ENCODE measurements at places on chromosomes 12 and 14.

GRCh38 chr12:128932521-128932920 lies 79.2 kb downstream of the GLT1D1 start:
- DNase-seq, result no peak

GRCh38 chr12:1851151-1851701 lies 30.9 kb downstream of the LRTM2 start:
- no peak for DNase-seq

- DNase-seq, result no peak
Measured at GRCh38 chr14:100577321-100577985, 9.8 kb downstream of the BEGAIN start.

DNA sequence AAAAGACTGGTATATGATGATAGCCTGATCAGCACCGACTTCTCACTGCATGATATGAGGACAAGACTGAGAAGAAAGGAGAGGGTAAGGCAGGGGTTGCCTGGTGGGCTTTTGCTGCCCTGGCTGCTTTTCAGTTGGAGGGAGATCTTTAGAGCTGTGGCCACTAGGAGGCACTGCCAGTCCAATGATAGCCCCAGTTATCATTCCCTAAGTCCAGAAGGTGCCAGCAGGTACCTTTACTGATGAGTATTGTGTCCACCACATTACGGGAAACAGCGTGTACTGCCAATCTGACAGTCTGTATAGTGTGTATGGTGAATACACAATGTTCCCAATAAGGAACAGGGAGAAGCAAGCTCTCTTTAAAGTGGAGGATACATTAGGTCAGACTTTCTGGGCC lies 55.8 kb upstream of the CCDC175 start:
- no peak for DNase-seq

DNA sequence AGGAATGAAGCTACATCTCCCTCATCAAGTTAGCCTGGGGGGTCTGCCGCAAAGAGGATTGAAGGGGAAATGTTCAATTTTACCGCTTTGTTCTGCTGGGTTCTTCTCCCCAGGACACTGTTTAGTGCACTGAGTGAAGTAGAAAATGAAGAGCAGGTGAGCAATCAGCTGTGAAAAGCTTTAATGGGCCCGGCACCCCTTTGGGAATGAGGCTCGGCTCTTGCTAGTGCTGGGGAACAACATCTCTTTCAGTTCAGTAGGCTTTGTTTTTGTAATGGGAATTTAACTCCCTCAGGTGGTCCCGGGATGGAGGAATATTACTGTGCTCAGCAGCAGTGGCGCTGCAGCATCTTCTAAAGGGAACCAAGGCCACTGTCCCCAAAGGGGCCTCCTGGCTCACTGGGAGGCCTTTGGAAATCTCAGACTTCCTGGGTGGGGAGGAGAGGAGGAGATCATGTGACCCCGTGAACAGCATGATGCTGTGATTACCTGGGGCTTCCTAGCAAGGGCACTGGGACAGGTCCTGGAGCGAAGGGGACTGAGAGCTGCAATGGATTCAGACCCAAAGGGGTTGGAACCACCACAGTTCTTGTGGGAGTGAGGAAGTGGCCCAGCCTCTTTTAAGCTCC lies 85.2 kb upstream of the MAX start:
- DNase-seq, result no peak

DNA sequence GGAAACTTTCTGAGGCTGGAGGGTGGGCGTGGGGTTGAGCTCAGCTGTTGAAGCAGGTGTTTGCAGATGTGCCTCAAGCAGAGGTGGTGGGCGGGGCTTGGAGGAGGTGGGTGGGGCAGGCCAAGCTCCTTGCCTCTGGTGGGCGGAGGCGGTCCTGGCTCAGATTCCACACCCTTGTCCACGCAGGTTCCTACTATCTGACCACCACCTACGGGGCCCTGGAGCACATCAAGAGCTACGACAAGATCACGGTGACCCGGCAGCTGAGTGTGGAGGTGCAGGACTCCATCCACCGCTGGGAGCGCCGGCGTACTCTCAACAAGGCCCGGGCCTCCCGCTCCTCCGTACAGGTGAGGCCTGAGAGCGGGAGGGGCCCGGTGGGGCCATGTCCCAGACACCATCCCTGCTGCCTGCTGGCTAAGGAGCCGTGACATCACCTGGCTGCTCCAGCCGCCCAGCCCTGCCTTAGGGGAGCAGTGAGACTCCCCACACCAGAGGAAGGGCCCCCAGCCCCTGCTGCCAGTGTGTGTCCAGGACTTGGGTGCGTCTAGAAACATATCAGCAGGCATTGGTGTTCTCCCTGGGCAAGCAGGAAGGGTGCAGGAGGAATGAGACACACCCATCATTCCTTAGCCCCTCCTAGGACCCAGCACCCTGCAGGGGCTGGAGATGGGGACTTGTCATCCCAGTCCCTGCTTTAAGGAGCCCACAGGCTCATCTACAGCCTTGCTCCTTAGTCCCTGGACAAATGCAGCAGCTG lies 63.4 kb downstream of the LGMN start:
- DNase-seq, result no peak

GRCh38 chr12:121279507-121279915 lies 17.0 kb downstream of the CAMKK2 start:
- no peak for DNase-seq

- peak; percentile 42 for DNase-seq
Measured at GRCh38 chr14:106831322-106831720, 1304.9 kb downstream of the TMEM121 start.

DNA sequence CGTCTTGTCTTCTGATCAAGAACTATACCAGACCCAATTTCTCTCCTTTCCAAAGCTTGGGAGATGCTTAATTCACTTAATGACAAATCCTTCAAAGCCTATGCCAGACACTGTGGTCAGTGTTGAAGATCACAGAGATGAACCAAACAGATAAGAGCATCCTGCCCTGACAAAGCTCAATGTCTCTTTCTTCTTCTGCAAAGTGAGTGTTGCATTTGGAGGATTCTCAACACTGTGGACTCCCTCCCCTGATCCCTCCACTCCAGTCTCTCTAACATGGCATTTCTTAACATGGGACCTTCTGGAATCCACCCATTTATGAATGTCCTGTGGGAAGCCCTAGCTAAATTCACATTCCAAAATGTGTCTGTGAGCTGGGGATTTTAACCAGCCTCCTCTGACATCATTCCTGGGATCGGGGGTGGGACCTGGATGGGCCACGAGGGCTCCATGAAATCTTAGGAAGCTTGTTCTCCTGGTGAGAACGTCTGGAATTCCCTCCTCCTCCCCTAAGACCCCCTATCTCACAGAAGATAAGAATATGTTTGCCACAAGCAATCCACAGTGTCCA lies 20.3 kb downstream of the SYNE3 start:
- DNase-seq, result no peak

DNA sequence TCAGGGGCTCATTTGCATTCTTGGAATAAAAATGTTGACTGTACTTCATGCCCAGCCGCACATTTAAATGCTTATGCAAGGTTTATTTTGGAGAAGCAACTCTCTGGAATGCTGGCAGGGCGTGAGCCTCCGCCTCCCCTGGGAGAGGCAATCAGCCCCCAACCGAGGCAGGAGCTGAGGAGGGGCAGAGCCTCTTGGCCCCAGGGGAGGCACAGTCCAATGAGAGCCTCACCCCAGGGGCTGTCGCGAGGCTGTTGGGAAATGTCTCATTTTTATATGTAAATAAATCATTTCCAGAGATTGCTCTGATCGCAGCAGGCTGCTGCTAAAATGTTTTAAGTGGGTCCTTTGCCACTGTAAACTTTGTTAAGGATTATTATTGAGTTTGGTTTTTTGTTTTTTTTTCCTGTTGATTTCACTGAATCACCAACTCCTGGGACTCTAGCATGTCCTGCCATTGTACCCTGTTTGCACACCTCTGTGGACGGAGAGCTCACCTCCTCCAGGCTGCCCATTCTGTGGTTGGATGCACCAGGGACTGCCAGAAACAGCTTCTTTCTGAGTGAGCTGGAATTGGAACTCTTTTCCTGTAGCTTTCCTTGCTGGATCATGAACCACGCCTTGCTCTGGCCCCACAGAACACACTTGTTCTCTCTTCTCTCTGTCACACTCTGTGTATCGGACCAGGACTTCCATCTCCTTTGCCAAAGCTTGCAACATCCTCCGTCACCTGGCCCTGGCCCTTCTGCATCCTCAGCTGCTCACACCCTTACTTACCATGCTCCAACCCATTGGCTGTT lies 46.9 kb upstream of the FAM181A start:
- DNase-seq, result no peak

DNA sequence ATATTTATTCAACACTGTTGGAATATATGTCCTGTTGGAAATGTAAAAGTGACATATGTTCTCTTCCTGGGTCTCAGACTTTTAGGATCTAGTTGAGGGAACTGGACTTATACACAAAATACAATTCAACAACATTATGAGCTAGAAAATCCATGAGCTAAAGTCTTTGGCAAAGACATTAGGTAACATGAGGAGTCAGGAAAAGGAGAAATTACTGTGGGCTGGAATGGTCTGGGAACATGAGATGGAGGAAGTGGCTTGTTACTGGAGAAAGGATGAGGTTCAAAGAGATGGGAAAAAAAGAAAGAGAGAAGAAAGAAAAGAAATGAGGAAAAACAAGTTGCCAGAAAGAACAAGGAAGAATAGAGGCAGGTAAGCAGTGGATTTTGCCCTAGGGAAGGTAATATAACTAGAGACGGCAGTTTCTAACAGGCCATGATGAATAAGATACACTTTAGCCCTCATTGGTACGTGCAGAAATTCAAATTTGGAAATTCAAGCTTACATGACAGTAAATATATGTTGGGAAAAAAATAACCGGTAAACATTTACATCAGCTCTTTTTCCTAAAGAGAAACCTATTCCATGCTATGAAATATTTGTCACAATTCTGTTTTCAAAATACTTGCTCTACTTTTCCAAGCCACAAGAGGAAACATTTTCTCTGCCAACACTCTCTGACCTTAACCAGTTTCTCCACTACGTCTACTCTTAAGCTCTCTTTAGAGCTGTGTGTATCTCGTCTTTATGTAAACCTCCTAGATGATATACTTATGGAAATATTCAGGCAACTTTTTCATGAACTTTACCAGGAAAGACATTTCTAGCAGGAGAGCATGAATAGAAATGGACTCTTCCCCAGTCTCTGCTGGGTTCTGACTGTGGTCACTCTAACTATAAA lies 268.8 kb upstream of the BTG1 start:
- DNase-seq, result no peak

DNA sequence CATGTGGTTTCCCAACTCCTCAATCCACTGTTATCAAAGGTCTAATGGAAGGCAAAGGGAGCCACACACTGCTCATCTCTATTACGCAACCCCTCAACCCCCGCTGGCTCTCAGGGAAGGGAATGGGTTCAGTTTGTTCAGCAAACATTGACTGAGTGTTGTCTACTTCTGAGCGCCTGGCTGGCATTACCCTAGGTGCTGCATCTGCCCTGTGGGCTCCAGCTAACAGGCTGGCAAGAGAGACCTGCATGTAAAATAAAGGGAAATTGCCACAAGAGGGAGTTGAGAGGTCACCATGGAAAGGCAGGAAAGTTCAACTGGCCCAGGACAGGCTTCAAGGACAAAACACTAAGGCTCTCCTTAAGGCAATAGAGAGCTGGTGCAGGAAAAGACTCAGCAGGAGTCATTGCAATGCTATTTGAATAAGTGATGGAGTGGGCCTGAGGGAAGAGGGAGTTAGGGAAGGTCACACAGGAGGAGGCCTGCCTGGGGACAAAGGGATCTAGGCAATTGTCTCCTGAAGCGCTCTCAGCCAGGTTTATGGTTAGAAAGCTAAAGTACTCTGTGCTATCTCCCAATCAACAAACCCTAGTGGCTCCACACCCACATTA lies 5.5 kb upstream of the ZNF740 start:
- no peak for DNase-seq

DNA sequence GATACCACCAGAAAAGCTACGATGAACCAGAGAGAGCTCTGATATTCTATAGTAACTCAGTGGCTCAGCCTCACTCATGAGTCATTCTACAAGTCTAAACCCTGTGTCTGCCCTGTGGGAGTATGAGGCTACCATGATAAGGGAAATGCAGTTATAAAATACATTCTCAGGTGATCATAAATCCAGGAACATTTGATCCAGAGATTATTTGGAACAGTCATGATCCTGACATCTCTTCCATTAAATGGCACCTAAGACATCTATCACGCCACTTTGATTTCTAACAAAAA lies 202.6 kb upstream of the RASSF8 start:
- DNase-seq, result no peak

DNA sequence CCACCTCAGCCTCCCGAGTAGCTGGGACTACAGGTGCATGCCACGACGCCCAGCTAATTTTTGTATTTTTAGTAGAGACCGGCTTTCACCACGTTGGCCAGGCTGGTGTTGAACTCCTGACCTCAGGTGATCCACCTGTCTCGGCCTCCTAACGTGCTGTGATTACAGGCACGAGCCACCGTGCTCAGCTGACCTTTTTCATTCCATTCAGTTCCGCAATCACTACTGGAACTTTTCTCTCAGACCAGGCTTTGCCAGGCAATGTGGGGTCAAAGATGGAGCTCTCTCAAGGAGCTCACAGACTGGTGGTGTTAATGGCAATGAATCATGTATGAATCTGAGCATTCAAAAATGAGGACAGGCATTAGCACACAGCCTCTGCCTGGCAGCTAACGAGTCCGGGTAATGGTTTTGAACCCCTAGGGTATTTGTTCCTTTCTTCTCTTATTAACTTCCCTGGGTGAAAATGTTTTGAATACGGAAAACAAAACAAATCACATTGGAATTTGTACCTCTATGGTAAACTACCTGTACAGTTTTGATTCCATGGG lies 9.4 kb upstream of the TCHP start:
- DNase-seq, result no peak

DNA sequence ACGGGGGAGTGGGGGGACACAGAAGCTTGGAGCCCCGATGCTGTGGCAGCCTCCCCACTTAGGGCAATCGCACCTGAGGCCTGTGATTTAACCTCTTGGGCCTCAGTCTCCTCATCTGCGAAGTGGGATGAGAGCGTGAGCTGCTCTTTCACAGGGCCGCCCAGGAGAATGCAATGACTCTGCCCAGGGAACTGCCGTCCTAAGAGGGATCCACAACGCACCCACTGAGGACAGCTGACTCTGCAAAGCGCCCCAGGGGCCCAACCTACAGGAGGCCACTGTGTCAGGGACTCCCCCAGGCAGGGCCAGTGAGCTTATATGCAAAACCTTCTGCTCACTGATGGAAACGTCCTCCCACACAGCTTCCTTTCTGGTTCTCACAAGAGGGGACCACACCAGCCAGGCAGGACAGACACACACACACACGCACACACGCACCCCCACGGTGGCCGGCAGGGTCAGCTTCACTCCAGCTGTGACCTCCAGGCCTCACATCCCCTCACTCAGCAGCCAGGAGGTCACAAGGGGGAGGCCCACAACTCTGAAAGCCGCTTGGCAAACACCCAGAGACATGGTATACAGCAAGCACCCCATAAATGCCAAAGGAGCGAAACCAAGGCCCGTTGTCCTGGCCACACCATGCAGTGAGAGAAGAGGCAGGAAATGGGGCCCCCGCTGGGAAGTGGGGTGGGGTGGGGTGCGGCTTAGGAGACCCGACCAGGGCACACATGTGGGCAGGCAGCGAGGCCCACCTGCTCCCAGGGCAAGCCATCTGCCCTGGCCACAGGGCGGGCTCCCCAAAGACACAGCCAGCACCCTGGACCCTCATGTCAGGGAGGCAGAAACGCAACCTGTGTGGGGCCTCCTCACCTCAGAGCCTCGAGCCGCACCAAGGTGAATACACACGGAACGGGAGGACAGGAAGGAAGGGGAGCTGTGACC lies 73.3 kb downstream of the NCOR2 start:
- peak; percentile 60 for DNase-seq

- DNase-seq, result peak; percentile 28
Measured at GRCh38 chr12:49537752-49538509, 899 bp upstream of the KCNH3 start.

All from naive thymus-derived CD4-positive, alpha-beta T cell (primary cell).